ENCODE measurements at places on chromosomes 16 and 17. TPM values are rescaled to one million over a fixed set of nuclear protein-coding genes. Genes with fewer than 3 reads are reported as not detected.

TEX14 gene
- total RNA-seq = 0.29 TPM

HSF5 gene
- 0.90 TPM for total RNA-seq

TEKT5 gene
- not detected for total RNA-seq

GRCh38 chr16:31352376-31353115, 2.4 kb upstream of the ITGAX start:
- DNase-seq = no peak

DNA sequence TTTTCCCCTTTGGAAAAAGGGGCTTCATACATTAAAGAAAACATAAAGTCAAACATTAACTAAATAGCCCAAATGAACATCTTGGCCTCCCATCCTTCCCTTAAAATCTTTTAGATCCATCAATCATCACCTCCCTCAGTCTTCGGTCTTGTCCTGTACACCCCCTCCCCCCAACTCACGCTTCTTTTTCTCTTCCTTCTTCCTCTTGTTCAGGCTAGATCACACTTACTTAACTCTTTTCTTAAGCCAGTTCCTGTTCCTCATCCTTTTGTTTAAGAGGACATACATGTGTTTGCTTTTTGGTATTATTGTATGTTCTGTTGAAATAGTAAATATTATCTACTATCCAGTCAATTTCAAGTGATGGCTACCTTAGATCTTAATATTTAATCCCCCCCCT, 5.5 kb downstream of the MFSD6L start:
- DNase-seq = no peak

DNA sequence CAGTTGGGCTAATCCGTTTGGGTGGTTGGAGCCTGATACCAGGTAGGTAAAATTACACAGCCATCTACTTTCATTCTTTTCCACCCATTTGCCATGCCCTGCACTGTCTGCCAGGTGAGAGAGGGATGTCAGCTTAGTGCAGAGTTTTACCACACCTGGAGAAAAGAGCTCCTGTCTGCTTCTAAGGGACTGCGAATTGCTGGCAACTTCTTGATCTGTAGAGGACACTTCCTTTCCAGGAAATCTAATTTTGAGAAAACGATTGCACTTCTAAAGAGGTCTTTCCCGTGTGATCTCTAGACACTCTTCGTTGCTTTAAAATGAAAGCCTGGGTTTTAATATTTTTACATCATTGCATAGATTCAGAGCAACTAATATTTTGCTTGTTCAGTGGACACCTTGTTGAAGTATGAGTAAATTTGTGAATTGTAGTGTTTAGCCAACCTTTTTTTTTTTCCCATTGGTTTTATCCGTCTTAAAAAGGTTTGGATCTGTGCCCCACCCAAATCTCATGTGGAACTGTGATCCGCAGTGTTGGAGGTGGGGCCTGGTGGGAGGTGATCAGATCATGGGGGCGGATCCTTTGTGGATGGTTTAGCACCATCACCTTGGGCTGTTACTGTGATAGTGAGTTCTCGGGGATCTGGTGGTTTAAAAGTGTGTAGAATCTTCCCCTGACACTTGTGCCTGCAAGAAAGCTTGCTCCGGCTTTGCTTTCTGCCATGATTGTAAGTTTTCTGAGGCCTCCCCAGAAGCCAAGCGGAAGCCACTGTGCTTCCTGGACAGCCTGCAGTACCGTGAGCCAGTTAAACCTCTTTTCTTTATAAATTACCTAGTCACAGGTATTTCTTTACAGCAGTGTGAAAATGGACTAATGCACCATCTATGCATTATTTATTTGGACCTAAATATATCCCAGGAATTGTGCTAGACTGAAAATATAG, 104.6 kb downstream of the PRKCA start:
- no peak for DNase-seq

DNA sequence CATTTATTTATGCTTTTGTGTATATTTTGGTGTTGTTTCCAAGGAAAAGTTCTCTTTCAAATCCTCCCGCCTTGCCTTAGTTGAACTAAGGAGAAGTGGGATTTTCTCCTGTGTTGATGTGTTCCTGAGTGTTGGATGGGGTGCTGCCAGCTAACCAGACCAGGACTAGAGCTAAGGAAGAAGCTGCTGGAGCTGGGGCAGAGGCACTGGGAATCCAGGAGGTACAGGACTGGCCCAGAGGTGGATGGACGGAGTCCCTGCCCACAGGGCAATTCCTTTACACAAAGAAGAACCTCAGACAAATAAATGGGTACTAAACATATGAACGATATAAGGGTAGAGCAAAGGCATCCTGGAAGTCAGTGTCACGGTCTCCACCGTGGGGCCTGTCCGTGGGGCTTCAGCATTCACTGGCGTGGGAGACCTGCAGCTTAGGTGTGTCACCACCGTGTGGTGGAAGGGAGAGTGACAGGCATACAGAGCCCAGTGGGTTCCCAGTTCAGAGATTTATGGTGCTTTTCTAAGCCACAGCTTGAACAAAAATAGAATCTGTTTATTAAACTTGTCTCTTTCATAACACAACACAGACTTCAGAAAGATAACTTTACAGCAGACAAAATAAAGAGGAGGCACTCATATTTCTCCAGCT, 270.7 kb downstream of the NTN1 start:
- peak; percentile 77 for DNase-seq

- no peak for DNase-seq
These were observed 1.5 kb upstream of the NPTX1 start for GRCh38 chr17:80477647-80478478.

- no peak for DNase-seq
These were observed 17.3 kb downstream of the CDH13 start for GRCh38 chr16:82643936-82644630.

DNA sequence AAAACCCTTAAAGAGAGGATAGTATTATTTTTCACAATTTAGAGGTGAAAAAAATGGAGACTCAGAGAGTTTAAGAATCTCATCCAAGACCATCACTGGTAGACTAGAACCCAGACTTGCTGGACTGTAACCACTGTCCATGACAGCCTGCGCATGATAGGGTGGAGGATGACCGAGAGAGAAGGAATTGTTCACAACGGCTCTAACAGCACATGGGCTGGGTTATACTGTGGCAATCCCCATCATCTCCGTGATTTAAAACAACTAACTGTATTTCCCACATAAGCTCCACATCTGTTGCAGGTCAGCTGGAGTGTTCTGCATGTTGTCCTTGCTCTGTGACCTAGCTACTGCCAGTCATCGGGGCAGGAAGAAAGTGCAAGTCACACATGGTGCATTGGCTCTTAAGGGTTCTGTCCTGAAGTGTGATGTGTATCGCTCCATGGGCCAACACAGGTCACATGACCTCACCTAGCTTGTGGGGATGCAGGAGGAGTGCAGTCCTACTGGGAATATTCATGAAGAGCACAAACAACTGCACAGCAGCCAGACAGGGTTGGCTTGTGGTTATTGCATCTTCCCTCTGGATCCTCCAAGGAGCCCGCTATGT, 131.2 kb upstream of the MPHOSPH6 start:
- no peak for DNase-seq
